Effector CD4-positive, alpha-beta T cell (primary cell): ENCODE measurements at places on chromosomes 13 and 19.

DNA sequence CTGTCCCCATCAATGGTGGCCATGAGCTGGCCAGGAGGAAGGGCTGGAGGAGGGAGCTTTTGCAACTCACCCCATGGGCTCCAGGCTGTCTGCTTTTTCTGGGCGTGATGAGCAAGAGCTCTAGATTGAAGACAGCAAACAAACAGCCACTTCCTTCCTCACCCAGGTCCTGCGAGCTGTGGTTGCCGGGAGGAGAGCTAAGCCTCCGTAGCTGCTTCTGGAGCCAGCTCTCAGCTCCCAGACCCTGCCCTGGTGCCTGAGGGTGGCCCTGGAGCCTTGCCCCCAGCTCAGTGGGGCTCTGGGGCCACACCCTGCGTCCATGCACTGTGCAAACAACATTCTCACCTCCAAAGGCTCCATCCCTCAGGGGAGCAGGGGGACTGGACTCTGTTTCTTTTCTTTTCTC lies 6.2 kb downstream of the MYO1F start:
- peak; percentile 41 for DNase-seq

- DNase-seq: no peak
These were observed 1.7 kb downstream of the PROSER1 start for GRCh38 chr13:39036212-39036611.

DNA sequence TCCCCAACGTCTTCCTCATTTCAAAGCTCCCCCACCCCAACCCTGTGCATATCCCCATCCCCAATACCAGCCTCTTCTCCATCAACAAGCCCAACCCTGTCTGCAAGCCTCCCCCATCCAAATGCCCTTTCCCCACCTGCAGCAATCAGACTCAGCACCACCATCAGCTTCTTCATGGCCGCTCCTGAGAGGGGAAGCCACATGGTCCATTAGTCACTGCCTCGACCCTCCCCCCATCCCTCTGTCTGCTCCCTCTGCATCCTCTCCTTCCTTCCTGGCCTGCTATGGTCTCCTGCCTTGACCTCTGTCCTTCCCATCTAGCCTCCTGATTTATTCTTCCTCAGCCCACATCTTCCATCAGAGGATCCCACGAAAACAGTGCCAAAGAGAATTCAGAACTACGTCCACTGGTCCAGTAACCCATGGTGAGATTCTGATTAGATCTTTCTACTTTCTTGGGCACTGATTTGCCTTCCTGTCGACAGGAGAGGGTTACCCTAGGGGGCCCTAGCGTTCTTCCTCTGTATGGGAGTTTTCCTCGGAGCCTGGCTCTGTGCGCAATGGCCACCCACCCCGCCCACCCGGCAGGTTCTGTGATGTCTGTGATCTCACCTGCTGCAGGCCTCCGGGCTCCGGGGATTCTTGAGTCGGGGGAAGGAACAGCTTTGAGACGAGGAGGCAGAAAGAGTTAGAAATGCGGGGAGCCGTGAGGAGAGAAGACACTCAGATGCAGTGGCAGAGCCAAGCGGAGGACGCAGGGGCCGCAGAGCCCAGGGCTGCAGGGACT lies 1.3 kb downstream of the KLK6 start:
- no peak for DNase-seq

DNA sequence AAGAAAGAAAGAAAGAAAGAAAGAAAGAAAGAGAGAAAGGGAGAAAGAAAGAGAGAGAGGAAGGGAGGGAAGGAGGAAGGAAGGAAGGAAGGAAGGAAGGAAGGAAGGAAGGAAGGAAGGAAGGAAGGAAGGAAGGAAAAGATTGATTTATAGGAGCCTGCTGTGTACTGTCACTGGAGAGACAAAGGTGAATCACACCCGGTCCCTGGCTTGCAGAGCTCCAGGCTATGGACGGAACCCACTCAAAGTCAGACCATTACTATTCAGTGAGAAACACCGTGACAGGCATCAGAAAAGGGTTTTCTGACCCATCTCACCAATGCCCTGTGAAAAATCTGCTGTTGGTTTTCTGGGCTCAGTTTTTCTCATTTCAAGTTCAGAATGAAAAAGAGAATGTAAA lies 7.3 kb upstream of the CEACAM6 start:
- DNase-seq: no peak

GRCh38 chr13:107743983-107744382 lies 471.4 kb downstream of the LIG4 start:
- DNase-seq: no peak

DNA sequence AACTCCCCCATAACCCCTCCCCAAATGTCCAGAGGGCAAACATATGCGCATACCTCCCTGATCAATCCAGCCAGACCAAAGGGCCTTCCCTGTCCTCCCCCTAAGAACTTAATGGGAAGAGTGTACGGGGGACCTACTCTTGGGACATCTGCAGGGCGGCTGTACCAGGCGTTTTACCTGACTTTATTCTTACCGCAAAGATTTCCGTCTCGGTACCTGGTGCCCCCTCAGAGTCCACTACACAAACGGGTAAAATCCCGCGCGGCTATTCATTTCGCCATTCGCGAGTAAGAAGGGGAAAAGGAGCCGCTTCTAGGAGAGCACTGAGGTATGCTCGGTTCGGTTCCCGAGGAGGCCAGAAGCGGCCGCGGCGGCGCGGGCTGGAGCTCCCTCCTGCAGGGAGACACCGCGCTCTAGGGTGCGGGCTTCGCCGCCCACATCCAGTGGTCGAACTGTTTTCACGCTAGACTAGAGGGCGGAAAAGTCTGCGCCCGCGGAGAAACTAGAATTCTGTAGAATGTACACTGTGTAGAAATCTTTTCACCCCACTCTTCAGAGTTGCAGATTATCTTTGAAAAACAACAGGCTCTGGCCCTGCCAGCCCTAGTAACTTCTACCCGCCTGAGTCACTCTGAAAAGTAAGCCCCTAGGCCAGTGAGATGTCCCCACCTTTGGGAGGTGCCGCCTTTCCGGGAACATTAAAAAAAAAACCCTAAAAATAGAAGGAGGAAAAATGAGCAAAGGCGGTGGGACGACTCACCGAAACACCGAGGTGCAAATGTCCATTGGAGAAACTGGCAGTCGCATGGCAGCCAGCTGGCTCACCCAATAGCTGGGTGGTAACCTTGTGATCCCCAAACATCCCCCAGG lies 3.8 kb upstream of the TSHZ3 start:
- no peak for DNase-seq

DNA sequence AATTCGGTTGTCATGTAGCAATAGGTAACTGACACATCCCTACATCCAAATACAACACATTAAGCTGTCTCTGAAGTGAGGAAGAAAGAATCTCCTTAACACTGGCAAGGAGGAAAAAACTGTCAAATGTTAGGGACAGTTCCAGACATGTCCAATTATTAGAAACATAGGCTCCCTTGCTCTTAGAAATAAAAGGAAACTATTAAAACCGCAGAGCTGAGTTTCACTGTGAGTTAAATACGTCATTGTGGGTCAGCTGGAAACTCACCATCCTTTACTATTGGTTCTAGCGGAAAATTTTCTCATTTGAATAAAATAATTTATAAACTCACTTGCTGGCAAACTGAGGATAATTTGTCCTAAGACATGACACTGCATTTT lies 40.7 kb downstream of the STARD13 start:
- no peak for DNase-seq

GRCh38 chr13:76892488-76892887 lies 6.3 kb upstream of the KCTD12 start:
- no peak for DNase-seq

- no peak for DNase-seq
These were observed 11.8 kb downstream of the PALM start for GRCh38 chr19:720345-721160.

DNA sequence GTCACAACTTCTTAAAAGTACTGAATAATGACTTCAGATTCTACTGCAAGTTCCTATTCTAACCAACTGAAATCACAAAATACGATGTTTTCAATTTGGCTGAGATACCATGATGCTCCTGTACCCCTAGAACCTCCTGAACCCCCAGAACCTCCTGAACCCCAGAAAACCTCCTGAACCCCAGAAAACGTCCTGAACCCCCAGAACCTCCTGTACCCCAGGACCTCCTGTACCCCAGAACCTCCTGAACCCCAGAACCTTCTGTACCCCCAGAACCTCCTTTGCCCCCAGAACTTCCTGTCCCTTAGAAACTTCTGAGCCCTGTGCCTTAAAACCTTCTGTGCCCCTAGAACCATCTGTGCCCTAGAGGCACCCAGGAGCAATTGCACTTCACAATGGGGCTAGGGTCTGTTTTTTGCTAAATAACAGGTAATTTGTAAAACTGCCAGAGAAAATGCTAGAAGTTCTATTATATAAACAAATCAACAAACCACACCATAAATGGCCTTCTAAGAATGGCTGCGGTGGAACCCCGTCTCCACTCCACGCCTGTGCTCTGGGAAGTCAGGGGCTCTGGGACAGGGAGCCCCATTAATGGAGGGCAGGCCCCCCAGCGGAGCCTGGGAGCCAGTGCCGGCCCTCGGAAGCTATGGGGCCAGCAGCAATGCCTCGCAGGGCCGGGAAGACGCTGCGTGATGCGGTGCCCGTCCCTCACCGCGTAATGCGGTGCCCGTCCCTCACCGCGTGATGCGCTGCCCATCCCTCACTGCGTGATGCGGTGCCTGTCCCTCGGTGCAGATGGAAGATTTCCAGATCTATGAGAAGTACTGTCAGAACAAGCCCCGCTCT lies 21.3 kb upstream of the F7 start:
- DNase-seq: no peak

DNA sequence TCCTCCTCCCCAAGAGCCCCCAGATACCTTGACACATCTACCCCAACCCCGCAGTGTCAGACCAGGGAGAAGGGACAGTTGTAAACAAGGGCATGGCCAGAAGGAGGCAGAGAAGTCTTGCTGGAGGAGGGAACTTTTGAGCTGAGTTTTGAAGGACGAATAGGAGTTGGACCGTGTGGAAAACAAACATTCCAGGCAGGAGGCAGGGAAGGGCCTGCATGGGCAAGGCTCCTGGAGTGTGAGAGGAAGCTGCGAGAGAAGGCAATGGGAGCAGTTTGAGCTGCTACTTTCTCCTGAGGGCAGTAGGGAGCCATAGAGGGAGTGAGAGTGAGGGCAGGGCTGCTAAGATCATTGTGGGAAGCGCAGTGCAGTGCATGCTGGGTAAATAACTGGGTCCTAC lies 23.3 kb downstream of the IL12RB1 start:
- no peak for DNase-seq

DNA sequence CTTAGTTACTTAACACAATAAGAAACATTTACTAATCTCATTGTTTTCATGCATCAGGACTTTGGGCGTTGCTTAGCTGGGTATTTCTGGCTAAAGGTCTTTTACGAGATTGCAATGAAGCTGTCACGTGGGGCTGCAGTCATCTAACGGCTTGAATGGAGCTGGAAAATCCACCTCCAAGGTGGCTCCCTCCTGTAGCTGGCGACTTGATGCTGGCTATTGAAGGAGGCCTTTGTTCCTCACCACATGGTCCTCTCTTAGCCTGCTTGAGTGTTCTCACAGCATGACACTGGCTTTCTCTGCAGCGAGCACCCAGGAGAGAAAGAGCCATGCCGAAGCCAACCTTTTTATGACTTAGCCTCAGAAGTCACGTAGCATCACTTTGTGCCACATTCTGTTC lies 92.0 kb downstream of the NHLRC3 start:
- DNase-seq: no peak

GRCh38 chr19:3462991-3463713 lies 17.2 kb downstream of the SMIM24 start:
- DNase-seq: no peak

DNA sequence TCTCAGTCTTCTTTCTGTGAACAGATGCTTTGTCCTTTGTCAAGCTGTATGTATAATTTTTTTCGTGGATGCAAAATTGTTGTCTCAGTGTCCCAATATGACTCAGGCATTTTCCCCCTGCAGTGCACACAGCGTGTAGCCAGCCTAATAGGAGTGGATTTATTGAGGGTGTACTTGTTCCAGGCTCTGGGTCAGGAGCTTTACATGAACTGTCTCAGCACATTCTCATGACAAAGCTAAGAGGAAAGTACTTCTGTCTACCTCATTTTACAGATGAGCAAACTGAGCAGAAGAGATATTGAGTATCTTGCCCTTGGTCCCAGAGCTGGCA lies 50.8 kb downstream of the STK24 start:
- DNase-seq: no peak
